Pons (tissue), 1 donor: ENCODE measurements at places on chromosomes 1 and 21.

GRCh38 chr1:189429610-189430009, 1048.1 kb downstream of the BRINP3 start:
- DNase-seq = peak; percentile 8

GRCh38 chr21:38321568-38321967, 64.8 kb downstream of the KCNJ15 start:
- DNase-seq = no peak

DNA sequence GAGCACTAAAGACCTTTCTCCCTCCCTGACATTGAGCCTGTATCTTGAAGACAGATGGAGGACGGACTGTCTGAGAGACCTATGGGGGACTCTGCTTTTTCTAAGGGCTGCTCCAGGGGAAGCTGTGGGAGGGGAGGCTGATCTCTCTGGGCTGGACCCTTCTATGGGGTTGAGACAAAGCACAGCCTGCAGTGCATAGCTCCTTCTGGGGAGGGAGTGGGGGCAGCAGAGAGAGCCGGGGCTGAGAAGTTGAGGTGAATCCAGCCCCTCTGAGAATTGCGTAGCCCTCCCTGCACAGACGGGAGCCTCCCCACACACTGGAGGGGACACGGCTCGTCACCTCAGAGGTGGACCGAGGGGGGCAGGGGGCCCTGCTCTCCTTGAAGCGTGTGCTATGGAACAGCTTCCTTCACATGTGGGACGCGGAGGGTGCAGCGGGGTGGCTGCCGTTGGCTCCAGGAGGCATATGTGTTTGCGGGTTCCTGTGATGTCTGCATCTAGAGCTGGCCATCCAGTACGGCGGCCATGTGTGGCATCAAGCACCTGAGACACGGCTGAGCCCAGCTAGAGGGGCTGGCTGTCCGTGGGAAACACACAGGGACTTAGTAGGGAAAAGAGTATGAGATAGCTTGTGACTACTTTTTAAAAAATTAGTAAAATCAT, 299.1 kb downstream of the CAMTA1 start:
- DNase-seq = no peak

DNA sequence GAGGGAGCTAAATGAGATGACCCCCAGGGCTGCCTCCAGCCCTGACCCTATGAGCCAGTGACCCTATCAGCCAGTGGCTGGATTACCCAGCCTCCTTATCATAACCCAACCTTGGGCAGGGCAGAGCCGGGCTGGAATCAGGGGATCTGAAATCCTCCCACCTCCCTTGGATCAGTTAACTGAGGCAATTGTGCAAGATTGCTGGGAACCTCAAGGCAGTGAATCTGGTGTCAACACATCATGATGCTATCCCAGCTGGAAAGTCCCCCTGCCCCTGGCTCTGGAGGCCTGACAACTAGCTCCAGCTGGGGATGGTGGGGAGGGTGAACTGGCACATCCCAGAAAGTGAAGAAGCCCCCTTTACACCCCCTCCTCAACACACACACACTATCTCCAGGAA, 6.4 kb upstream of the TSPAN1 start:
- DNase-seq = no peak

DNA sequence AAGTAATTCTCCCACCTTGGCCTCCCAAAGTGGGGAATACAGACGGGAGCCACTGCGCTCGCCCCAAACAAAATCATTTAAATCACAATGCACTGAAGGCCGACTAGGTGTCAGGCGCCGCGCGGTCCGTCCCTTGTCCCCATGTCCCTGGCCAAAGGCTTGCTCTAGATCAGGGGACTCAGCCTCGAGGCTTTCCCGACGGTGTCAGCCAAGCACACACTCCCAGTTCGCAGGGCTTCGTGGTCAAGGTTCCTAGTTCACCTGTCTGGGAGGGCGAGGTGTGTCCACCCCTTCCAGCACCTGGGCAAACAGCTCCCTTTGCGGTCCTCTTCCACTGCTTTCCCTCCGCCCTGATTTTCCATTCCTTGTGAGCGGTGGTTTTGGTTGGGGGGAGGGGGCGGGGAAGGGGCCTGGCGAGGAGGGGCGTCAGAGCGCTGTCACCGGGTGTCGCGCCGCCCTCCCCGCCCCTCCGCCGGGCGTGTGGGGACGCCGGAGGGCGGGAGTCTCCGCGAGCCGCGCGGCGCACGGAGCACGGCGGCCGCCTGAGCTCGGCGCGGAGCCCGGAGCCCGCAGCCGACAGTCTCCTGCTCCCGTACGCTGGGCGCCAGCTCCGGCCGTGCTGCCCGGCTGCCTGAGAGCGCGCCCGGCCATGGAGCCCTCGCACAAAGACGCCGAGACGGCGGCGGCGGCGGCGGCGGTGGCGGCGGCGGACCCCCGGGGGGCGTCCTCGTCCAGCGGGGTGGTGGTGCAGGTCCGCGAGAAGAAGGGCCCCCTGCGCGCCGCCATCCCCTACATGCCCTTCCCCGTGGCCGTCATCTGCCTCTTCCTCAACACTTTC, at the start of gene STUM:
STUM (plus strand) TSS at position 509 of the 838 bp plus-strand sequence; CDS start at position 650, 141 bp downstream.
- DNase-seq = no peak

DNA sequence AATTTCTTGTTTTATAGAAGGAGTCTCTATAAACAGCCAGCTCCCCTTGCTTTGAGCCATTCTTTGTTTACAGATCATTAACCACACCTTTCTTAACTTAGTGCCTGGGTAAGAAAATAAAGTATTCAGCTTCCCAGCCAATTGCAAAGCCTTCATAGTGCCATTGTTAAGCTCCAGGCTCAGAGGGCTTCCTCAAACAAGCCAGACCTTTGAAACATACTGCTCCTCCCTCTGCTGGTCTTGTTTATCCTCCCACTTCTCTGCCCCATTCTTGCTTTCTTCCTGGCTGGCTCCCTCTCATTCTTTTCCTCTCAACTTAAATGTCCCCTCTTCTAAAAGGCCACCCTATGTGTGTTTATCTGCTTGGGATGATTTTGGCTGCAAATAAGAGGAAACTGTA, 319.4 kb upstream of the ST6GALNAC5 start:
- no peak for DNase-seq

DNA sequence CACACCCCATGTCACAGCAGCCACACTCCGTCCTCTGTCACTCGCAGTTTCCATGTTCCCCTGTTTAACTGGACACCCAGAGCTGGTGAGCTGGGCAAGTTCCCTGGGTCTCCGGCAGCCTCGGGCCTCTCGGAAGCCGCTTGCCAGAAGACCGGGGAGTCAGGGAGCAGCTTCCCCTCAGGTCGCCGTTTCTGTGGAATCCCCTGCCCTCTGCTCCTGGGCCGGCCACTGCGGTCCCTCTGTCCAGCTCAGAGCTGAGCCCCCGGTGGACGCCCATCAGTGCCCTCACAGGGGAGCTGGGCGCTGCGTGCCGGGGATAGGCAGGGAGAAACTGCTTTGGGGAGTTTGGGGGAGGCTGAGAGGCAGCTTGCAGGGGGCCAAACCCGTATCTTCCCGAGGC, 37.7 kb downstream of the KCNAB2 start:
- DNase-seq = no peak

DNA sequence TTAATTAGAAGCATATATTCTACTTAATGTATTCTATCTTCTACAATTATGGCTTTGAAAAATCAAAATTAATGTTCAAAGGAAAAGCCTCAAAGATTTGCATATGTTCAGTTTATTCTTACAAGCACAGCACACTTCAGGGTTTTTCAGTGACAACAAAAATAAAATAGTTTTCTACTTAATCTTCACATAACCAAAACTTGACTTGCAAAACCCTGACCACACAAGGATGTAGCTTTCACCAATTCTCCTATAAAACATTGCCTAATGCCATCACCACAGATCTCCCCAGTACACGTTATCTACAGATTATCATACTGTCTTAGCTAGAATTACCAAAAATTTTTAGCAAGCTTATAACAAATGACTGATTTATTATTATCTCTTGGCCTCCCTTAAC, 23.3 kb downstream of the LPAR3 start:
- no peak for DNase-seq

DNA sequence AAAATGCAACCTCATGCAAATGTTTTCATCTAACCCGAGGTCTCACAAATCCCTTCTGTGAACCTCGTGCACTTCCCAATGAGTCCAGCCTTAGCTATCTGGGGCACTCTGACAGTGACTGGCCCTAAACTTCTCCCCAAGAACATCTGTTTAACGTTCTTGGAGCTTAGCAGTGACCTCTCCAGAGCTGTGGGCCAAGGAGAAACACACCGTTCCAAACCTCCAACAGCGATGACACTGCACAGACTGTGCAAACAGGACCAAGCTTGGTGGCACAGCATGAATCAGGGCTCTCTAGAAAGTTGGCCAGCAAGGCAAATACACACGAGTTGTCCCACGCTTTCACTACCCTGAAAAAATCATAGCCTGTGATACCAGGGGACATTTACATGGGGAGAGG, 15.8 kb downstream of the BEND5 start:
- DNase-seq = no peak

GRCh38 chr1:226674892-226675714, 64.0 kb downstream of the ITPKB start:
- peak; percentile 86 for DNase-seq

DNA sequence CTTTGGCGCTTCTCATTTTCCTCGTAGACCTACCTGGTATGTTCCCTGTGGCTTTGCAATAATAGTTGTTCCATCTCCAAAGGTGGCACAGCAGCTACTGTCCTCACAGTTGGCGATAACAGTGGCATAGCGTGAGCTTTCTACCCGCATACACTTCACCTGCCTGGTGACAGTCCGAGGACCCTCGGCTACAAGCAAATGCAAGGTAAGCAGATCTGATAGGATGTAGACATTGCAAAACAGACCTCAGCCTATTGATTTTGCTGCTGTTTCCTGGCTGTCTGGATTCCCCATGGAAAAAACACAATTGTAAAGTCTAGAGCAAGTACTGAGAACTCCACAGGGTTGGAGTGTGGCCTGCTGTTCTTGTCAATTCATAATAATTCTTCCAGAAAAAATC, 78.5 kb downstream of the WDR3 start:
- DNase-seq = no peak

GRCh38 chr1:198771563-198772153, 132.8 kb downstream of the PTPRC start:
- peak; percentile 53 for DNase-seq

- peak; percentile 32 for DNase-seq
Measured at GRCh38 chr1:43853161-43853921, 80.3 kb upstream of the ARTN start.

DNA sequence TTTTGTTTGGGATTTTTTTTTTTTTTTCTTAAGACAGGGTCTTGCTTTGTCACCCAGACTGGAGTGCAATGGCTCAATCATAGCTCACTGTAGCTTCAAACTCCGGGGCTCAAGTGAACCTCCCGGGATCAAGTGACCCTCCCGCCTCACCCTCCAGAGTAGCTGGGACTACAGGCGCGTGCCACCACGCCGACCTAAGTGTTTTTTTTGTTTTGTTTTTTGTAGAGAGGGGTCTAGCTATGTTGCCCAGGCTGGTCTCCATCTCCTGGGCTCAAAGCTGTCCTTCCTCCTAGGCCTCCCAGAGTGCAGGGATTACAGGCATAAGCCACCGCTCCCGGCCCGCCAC, 776 bp downstream of the HLCS start:
- no peak for DNase-seq

DNA sequence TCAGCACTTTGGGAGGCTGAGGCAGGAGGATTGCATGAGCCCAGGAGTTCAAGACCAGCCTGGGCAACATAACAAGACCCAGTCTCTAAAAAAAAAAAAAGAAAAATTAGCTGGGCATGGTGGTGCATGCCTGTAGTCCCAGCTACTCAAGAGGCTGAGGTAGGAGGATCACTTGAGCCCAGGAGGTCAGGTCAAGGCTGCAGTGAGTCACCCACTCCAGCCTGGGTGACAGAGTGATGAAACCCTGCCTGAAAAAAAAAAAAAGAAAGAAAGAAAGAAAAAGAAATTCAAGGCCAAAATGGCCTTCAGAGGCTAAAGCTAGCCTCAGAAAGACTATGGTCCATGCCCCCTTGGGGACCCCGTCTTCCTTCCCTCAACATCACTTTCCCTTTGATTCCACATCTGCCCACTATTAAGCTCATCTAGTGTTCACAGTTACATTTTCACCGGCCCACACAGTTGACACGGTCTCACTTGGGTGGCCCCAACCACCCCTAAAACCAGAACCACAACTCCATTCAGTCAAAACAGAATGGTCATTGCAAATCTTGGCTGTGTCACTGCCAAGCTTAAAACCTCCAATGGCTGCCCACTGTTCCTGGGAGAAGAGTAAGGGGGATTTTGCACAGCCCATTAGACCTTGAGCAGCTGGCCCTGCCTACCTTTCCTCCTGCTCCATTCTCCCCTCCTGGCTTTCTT, 2.1 kb upstream of the CAPN8 start:
- no peak for DNase-seq

GRCh38 chr1:39490596-39491145, 765 bp upstream of the BMP8A start:
- no peak for DNase-seq

DNA sequence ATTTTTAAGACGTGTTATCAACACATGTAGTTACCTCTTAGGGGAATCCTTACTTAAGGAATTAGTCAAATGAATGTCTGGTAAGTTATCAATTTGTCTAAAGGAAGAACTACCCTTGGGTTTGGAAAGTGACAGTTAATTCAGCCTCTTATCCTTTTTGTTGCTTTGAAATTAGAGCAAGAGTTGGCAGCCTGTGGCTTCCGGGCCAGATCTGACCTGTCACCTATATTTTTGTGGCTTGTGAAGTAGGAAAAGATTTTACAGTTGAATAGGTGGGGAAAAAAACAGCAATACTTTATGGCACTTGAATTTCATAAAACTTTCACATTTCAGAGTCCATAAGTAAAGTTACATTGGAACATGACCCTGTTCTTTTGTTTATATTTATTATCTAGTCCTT, 5.5 kb downstream of the MRPS6 start:
- DNase-seq = no peak

DNA sequence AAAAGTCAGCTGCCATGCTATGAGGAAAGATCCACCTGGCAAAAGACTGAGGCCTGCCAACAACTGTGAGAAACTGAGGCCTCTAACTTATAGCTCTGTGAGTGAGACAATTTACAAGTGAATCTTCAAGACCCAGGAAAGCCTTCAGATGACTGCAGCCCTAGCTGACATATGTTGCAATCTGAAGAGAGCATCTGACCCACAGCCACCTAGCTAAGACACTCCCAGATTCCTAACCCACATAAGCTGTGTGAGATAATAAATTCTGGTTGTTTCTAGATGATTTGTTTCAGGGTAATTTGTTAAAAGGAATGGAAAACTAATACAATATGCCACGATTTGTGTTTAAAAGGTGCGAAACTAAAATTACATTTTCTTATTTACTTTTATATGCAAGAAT, 55.1 kb downstream of the HFM1 start:
- no peak for DNase-seq

- no peak for DNase-seq
Measured at GRCh38 chr1:151920149-151920548, 10.8 kb upstream of the THEM4 start.

GRCh38 chr1:86140281-86140880, 16.2 kb downstream of the COL24A1 start:
- DNase-seq = no peak

GRCh38 chr1:30721812-30722537, 1.4 kb downstream of the MATN1 start:
- DNase-seq = no peak

DNA sequence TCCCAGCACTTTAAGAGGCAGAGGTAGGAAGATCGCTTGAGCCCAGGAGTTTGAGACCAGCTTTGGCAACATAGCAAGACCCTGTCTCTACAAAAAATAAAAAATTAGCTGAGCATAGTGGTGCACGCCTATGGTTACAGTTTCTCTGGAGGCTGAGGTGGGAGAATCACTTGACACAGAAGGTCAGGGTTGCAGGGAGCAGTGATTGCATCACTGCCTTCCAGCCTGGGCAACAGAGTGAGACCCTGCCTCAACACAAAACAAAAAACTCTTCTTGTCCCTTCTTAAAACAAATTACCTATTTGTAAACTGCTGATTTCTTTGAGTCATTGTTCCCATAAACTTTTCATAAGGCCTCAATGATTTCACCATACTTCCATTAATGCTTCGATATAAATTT, 18.7 kb downstream of the PRKAA2 start:
- no peak for DNase-seq
